Left lobe of liver (tissue), 2 donors: ENCODE measurements at places on chromosomes 3 and 15. TPM values are rescaled to one million over a fixed set of nuclear protein-coding genes. Genes with fewer than 3 reads are reported as not detected.

GRCh38 chr3:132595014-132595413 lies 2.1 kb upstream of the ACKR4 start:
- no peak for DNase-seq

DNA sequence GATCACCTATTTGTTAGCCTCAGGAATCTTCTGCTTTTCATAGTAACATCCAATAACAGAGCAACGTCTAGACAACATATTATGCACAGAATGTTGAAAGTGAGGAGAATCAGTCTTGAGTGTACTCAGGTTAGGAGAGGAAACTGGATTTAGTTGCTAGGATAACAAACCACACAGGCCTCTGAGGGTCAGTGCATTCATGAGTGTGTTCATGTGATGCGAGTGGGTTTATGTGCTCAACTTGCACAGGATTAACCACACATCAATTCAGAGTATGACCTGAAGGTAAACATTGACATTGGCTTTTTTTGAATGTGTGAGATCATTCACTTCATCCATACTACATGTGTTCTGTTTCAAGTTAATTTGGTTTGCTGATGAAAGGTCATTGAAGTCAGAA lies 287.6 kb downstream of the DIPK2A start:
- no peak for DNase-seq

DNA sequence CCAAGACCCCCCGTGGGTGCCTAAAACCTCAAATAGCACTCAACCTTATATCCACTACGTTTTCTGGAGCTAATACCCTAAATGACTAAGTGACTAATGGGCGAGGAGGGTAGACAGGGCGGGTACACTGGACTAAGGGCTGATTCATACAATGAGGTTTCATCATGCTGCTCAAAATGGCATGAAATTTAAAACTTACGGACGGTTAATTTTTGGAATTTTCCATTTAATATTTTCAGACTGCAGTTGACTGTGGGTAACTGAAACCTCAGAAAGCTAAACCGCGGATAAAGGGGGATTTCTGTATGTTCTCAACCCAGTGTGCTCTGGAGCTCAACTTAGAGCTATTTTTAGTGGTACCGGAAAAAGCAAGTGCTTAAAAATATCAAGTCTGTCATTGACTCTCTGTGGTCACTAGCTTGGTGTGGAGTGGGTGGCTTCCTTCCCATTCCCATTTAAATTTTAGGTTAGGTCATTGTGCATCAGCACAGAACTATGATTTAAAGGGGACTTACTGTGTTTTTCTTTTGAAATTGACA lies 72.9 kb downstream of the LRRC28 start:
- DNase-seq = no peak

GRCh38 chr3:111414531-111414930 lies 127.5 kb upstream of the CD96 start:
- DNase-seq = no peak

Gene FAM107A
- 0.88 TPM for total RNA-seq

DNA sequence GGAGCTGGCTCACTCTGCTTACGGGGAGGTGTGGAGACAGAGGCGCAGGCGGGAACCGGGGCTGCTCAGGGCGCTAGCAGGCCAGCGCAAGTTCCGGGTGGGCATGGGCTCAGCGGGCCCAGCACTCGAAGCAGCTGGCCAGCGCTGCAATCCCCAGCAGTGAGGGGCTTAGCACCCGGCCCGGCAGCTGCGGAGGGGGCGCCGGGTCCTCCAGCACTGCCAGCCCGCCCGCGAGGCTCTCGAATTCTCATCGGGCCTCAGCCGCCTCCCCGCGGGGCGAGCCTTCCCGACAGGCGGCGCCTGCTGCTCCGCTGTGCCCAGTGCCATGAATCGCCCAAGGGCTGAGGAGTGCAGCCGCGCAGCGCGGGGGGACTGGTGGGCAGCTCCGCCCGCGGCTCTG lies 78.6 kb upstream of the MITF start:
- no peak for DNase-seq

DNA sequence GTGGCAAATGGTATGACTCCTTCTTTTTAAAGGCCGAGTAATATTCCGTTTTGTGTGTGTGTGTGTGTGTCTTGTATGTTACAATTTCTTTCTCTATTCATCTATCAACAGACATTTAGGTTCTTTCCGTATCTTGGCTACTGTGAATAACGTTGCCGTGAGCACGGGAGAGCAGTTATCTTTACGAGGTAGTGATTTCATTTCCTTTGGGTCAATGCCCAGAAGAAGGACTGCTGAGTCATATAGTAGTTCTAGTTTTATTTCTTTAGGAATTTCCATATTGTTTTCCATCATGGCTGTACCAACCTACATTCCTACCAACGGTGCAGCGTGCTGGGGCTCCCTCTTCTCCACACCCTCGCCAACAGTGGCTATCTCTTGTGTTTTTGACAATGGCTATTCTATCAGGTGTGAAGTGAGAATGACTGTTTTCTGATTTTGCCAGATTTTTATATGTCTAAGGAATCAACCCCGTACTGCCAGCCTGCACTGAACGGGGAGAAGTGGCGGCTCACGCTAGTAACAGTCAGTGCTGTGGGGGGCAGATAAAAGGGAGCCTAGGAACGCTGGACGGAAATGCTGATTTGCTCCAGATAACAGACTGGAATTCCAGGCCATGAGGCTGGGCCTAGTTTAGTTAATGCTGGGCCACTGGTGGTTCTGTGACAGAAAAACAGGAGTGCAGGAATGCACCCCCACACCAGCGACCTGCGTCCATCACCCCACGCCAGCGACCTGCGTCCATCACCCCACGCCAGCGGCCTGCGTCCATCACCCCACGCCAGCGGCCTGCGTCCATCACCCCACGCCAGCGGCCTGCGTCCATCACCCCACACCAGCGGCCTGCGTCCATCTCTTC lies 168.1 kb downstream of the XXYLT1 start:
- no peak for DNase-seq

DNA sequence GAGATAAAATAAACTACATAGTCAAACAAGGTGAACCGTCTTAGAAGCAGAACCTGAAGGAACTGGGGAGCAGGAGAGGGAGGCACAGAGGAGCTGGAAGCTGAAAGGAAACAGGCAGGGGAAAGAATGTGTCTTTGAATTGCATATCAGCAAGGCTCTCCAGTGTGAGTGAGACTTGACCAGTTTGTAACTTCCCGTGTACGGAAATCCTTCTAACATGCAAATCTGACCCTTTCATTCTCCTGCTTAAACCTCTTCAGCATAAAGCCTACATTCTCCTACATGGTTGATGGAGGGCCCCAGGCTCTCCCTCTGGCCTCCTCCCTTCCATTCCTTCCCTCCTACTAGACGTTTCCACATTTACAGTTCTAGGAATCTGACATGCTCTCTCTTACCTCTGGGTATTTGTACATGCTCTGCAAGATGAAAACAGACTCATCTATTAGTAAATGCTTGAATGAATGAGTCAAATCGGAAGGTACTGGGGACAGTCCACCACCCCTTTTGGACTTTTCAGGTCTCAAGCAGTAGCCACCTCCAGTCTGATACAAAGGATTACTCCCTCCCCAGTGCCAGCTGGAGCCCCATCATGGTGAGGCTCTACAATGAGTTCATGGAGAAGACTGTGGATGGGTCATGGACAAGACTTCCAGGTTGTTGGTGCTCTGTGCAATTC lies 6.1 kb upstream of the SLC25A38 start:
- no peak for DNase-seq

Gene AADACL2
- not detected for total RNA-seq

Gene HRG
- total RNA-seq = 324 TPM

Gene IMP3
- total RNA-seq = 42.0 TPM

Gene FBXL22
- 0.53 TPM for total RNA-seq

Gene CDHR4
- total RNA-seq = not detected

- no peak for DNase-seq
These were observed 44.5 kb downstream of the RIOX2 start for GRCh38 chr3:97927704-97928103.

DNA sequence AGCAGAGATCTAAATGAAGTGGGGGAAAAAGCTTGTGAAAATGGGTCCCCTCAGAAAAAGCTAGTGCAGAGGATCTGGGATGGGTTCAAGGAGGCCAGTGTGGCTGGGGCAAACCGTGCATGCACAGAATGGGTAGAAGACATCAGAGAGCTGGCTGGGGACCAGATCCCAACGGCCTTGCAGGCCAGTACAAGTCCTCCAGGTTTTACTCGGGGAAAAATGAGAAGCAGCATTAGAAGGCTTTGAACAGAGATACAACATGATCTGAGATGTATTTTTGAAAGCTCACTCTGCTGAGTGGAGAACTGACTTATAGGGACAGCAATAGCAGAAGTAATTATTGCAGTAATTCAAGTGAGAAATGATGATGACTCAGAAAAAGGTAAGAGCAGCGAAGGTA lies 114.5 kb downstream of the HERC1 start:
- DNase-seq = no peak

DNA sequence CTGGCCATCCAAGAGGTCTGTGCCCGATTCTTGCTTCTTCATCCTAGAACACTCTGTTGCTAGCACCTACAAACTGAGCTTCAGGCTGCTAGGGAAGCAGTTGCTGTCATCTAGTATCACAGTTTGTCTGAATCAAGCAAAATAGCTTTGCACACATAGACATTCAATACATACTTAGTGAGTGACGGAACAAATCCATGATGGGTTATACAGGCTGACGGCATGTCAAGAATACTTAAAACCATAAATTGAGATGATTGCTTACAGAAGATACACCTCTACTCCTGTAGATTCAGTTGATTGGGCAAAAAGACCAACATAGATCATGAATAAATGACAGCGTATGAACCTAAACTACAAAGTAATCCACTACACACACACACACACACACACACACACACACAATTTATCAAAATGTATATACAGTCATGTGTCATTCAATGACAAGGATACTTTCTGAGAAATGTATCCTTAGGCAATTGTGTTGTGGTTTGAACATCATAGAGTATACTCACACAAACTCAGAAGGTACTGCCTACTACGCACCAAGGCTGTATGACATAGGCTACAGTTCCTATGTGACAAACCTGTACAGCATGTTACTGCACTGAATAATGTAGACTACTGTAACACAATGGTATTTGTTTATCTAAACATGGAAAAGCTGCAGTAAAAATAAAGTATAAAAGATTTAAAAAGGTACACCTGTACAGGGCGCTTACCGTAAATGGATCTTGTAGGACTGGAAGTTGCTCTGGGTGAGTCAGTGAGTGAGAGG lies 14.4 kb upstream of the HEG1 start:
- no peak for DNase-seq

- DNase-seq = no peak
These were observed 185.1 kb upstream of the TGFBR2 start for GRCh38 chr3:30421266-30421665.

DNA sequence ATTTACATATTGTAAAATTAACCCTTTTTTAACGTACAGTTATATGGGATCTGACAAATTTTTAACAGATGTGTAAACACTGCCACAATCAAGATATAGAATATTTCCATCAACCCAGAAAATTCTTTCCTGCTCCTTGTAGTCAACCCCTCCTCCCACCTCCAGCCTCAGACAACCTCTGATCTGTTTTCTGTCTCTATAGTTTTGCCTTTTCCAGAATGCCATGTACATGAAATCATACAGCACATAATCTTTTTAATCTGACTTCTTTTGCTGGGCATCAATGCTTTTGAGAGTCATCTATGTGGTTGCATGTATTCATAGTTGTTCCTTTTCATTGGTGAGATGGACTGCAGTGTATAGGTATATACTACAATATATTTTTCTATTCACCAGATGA lies 153.0 kb downstream of the SMAD6 start:
- no peak for DNase-seq

- no peak for DNase-seq
These were observed 10.6 kb downstream of the ACAA1 start for GRCh38 chr3:38126121-38126892.

DNA sequence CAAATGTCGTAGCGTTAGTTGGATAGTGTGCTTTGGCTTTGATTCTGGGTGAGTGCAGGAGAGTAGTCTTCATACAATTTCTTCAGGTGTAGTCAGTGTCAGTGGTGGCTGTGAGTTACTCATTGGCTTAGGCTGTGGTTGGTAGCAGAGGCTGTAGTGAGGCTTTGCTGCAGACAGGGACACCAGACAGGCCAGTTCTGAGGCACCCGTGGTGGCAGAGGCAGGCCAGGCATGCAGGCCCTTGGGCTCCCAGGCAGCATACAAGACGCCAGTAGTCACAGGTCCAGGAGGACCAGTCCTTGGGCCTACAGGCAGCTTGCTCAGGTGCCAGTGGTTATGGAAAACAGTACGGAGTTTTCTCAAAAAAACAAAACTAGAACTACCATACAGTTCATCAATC lies 61.3 kb downstream of the DMXL2 start:
- DNase-seq = no peak

DNA sequence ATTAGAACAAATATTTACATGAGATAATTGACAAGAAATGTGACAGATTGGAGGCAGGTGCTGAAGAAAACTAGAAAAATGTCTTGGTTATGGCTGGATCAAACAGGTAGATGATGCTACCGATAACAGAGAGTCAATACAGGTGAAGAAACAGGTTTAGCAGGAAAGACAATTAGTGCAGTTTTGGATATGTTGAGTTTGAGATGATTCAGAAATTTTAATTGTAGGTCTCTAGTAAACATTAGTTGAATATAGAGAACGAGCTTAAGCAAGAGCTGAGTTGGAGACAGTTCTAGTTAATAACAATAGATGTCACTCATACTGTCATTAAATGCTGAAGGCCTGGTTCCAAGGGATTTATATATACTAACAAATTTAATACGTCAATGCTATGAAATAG lies 524.4 kb downstream of the NSUN3 start:
- no peak for DNase-seq

Gene SLC27A2
- 153 TPM for total RNA-seq

Gene TMIE
- total RNA-seq = 0.33 TPM

DNA sequence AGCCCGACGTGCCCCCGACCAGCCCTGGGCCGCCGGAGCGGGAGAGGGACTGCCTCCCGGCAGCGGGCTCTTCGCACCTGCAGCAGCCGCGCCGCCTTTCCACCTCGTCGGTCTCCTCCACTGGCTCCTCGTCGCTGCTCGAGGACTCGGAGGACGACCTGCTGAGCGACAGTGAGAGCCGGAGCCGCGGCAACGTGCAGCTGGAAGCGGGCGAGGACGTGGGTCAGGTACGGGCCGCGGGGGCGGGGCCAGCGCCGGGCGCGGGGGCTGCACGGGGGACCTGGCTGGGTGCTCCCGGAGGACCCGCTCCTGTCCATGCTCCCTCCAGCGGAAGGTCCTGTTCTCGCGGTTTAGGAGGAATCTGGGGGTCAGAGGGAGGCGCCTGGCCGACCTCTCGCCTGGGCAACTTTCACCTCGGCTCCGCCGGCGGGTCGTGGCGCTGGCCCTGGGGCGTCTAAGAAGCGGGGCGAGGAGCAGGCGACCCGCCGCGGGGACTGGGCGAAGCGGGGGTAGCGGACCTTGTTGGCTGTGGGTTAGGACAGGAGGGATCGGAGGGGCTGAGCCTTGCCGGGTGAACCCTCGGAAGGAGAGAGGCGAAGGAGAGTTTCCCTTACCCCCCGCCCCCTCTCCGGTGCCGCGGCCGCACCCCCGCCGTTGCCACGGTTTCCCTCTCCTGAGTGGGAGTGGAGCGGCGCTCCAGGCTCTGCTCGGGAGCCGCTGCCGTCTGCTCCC lies 682 bp downstream of the ITPKA start:
- no peak for DNase-seq

GRCh38 chr3:176623468-176624150 lies 573.7 kb downstream of the TBL1XR1 start:
- DNase-seq = no peak

Gene ALAS1
- total RNA-seq = 187 TPM

Gene CISH
- total RNA-seq = 8.5 TPM

Gene ISLR
- total RNA-seq = 2.3 TPM

Gene PAK6
- not detected for total RNA-seq

Gene HTR3E
- not detected for total RNA-seq

Gene C3orf70
- 0.28 TPM for total RNA-seq
